ENCODE measurements at places on chromosomes 2 and 18.
A peak's percentile ranks its signal among the peaks of the same experiment; 100 is the strongest.

GRCh38 chr2:9398881-9399780, 24.2 kb downstream of the ITGB1BP1 start:
- H3K4me3 ChIP-seq: no peak overlapping the region
- H3K36me3 ChIP-seq: peaks cover 44% of the 10 kb centered on the region
- no peak for DNase-seq
- H3K4me1 ChIP-seq: no peaks in the 10 kb centered on the region

- no peak for DNase-seq
- H3K4me1 ChIP-seq: no peaks in the 10 kb centered on the region
- H3K27ac ChIP-seq: no peak overlapping the region
- no peaks in the 10 kb centered on the region for H3K27me3 ChIP-seq
- no peaks in the 10 kb centered on the region for H3K36me3 ChIP-seq
These were observed 23.3 kb downstream of the CYP26B1 start for GRCh38 chr2:72124376-72124775.

GRCh38 chr2:209766613-209767012, 5.0 kb upstream of the UNC80 start:
- H3K4me1 ChIP-seq: peaks cover 4% of the 10 kb centered on the region
- H3K36me3 ChIP-seq: no peaks in the 10 kb centered on the region
- no peak for DNase-seq
- no peak overlapping the region for H3K27ac ChIP-seq

DNA sequence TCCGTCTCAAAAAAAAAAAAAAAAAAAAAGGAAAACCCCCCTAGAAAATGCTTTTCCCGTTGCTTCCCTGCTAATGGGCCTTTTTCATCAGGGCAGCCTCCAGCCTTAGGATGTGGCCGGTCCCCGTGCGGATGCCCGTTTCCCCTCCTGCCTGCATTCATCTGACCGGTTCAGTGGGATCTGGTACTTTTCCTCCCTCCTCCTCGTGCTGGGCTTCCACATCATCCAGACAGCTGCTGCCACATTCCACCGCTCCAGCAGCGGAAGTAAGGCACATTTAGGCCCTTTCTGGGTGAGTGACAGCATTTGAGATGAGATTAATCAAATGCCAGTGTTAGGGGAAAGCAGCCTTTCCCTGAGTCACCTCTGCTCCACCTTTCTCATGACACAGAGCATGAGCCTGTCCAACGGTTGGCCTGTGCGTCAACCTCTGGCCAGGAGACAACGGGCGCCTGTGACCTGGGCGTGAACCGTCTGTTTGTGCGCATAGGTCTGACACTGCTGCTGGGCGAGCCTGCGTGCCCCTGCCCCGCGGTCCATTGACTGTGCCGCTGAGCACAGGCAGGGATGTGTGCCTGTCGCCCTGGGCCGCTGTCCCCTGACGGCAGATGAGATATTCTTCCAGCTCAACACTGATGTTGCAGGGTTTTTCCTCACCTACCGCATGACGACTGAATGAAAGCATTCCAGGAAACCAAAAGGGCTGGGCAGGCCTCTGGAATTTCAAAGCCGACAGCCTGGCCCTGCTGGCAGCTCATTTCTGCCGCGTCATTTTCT, 174.0 kb downstream of the TGIF1 start:
- DNase-seq: peak; percentile 88
- H3K27me3 ChIP-seq: no peaks in the 10 kb centered on the region
- H3K4me1 ChIP-seq: peaks cover 22% of the 10 kb centered on the region
- H3K36me3 ChIP-seq: no peaks in the 10 kb centered on the region
- H3K27ac ChIP-seq: peak overlapping the region; percentile 86
- H3K4me3 ChIP-seq: no peak overlapping the region

DNA sequence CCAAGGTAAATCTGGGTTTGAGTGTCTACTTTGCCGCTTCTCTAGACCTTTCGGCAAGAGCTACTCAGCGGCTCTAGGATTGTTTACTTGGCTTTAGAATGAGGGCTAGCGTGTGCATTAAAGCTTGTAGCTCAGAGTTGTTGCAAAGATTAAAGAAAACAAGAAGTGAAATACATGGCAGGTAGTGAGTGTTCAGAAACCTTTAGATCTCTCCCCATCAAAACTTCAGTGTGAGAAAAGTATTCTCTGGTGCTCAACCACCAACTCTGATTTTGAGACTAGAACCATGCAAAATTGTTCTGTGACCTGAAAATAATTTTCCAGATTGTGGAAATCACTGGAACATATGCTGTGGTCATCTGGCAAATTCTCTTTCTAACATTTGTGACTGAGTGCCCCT, 512.0 kb downstream of the CMPK2 start:
- no peaks in the 10 kb centered on the region for H3K36me3 ChIP-seq
- no peak overlapping the region for H3K4me3 ChIP-seq
- H3K27me3 ChIP-seq: no peaks in the 10 kb centered on the region

All from upper lobe of left lung (tissue), 6 donors.